Fibroblast of skin of right quadriceps (primary cell): ENCODE measurements at places on chromosomes 13 and 19.
A peak's percentile ranks its signal among the peaks of the same experiment; 100 is the strongest.

- DNase-seq: no peak
Observed at GRCh38 chr13:79336966-79337365, 69.1 kb downstream of the RBM26 start.

DNA sequence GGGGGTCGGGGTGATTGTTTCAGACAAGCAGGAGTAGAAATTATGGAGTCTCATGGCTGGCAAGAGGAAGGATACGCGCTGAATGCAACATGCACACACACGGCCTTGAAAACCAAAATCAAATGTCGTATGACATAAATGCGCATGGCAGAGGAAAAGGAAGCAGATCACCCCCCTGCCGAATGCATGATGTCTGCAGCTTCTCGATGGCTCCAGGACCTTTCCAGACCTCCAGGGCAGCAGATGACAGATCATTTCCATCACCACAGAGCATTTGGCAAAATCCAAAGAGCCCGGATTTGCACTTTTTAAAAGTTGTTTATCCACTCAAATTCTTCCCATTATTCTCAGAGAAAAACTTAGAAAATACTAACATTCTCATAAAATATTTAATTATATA lies 211.7 kb downstream of the NHLRC3 start:
- DNase-seq: no peak

DNA sequence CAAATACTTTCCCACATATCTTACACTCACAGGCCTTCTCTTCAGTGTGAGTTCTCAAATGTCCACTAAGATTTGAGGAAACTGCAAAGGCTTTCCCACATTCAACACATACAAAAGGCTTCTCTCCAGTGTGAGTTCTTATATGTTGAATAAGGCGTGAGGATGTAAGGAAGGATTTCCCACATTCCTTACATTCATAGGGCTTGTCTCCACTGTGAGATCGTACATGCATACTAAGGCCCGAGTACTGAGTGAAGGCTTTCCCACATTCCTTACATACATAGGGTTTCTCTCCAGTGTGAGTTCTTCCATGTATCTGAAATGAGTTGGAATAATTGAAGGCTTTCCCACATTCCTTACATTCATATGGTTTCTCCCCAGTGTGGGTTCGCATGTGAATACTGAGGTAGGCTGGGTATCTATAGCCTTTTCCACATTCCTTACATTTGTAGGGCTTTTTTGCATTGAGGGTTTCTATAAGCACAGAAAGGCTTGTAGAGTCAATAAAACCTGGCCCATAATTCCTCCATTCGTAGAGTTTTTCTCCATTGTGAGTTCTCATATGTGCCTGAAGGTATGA lies 9.6 kb downstream of the ZNF426 start:
- peak; percentile 8 for DNase-seq

DNA sequence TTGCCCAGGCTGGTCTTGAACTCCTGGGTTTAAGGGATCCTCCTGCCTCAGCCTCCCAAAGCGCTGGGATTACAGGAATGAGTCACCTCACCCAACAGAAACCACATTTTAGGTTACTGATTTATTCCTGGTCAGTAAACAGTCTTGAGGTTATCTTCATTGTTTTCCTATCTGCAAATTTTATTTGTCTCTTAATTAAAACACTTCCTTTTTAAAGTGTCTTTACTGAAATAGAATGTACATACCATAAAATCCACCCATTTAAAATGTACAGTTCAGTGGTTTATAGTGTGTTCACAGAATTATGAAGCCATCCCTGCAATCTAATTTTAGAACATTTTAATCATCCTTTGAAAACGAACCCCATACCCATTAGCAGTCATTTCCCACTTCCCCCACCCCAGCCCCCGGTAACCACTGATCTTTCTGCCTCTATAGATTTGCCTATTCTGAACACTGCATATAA lies 63.0 kb downstream of the MAP4K1 start:
- no peak for DNase-seq

- no peak for DNase-seq
Observed at GRCh38 chr13:50226515-50227155, 211.4 kb downstream of the KCNRG start.

GRCh38 chr13:33172911-33173310 lies 112.6 kb downstream of the STARD13 start:
- no peak for DNase-seq

DNA sequence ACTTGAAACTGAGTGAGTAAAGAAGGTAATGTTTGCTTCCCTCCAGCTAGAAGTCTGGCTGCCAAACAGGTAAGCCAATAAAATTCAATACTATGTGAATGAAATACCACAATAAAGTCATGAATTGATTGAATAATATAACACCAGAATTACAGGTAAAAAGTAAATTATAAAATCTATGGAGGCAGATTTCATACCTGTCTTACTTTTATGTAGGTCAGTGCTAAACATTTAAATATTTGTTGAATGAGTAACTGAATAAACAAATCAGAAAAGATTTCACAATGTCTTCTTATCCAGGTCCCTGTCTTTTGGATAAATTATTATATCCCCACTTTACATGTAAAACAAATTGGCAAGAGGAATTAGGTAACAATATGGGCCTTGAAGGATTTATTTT lies 62.7 kb downstream of the MICU2 start:
- DNase-seq: no peak

GRCh38 chr13:75612354-75612753 lies 23.8 kb upstream of the LMO7 start:
- peak; percentile 37 for DNase-seq

DNA sequence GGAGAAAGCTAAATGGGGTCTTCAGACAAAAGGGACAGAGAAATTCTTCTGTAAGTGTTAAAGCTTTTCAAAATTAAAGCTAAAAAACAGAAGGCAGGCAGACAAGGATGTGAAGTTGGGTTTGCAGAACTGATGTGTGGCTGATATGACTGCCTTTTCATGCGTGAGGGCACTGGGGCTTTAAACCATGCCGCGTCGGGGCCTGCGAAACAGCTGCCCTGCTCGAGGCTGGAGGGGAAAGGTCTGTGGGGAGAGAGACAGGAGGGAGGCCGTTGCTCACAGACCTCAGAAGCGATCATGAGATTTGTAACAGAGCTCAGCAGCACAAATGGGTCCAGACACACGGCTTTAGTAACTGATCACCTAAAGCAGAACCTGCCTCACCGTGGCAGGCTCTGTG lies 23.5 kb downstream of the CAPS start:
- DNase-seq: no peak

DNA sequence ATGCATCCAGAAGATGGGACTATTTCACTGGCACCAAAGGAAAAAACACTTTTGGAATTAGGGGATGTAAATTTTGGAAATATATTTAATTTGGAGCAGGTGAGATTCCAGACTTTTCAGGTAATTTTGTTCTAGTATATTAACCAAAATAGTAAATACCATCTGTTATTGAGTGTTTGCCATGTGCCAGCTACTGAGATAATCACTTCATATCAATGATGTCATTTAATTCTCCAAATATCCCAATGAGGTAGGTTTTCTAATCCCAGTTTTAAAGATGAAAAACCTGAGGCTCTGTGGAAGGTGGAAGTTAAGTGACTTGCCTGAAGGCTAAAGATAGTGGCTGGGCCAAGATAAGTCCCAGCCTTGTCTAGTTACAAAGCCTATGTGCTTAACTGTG lies 95.2 kb downstream of the TDRD3 start:
- no peak for DNase-seq

DNA sequence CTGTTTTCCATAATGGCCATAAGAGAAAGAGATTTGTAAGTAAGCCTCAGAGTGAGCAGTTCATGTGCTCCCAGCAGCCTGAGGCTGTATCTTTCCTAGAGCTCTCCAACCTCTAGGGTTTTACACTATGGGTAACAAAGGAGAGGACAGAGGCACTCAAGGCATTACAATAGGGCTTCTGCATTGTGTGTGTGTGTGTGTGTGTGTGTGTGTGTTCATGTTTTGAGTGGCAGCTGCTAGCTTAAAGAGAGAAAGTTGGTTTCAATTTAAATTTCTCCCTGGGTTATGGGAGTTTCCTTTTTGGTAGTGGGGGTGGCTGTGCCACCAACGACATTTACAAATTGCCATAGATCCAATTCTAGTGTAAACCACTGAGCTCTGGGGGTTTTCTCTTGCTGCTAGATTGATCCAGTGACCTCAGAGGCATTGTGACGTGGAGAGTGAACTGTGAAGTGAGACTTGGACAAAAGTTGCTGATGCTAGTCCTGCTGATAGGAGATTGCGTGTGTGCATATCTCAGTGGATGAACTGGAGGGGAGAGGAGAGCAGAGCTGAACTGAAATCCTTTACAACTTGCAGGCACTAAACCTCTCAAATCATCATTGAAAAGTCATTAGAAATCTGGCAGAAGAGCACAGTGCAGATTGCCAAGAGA lies 67.2 kb upstream of the OLFM4 start:
- no peak for DNase-seq

- DNase-seq: no peak
Observed at GRCh38 chr13:112896736-112897602, 72.0 kb upstream of the MCF2L start.

GRCh38 chr19:1941146-1942077 lies at the start of gene CSNK1G2:
CSNK1G2 (plus strand) TSS chr19:1941172; CDS start chr19:1969773, 28,601 bp downstream.
- no peak for DNase-seq

DNA sequence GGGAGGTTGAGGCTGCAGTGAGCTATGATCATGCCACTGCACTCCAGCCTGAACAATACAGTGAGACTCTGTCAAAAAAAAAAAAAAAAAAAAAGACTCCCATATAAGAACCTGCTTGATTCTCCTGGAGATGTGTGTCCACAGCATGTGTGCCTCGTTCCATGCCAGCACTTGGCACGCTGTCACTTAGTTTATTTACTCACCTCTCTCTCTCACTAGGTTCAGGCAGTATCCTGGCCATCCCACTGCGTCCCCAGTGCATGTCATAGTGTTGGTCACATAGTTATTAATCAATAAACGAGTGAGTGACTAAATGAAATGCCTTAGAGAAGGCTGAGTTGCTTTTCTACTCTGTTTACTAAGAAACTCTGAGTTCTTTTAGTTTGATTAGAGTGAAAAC lies 79.1 kb upstream of the GPR12 start:
- DNase-seq: no peak

DNA sequence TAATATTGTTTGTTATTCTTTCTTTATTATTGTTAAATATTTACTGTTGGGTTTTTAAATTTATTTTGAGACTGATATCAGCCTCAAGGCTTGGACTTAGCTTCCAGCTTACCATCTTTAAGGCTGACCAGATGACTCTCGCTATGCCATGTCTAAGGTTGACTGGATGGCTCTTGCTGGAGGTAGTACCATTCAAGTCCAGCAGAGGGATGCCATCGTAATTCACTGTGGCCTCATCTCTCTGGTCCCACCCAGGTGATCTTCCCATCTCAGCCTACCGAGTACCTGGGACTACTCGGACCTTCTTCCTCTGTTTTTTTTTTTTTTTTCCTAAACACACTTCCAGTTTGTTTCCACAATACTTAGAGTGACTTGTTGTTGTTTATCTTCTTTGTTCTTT lies 41.7 kb upstream of the ZNF91 start:
- no peak for DNase-seq

DNA sequence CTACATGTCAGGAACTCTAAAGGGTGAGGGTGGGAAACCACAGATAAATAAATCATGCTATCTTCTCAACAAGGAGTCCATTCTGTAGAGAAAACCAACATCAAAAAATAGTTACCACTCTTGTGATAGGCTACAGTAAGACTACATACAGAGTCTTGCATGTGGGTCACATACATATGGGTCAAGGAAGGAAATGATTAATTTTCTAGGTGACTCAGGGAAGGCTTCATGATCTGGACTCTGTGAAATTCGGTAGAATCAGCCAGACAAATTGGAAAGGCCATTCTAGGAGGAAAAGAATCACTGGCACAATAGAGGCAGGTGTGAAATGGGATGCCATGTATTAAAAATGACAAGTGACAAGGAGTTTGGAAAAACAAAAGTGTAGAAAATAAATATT lies 638.9 kb downstream of the LIG4 start:
- no peak for DNase-seq

GRCh38 chr19:1214862-1215731 lies 9.5 kb downstream of the STK11 start:
- DNase-seq: no peak

GRCh38 chr19:45364696-45365095 lies 5.7 kb downstream of the ERCC2 start:
- no peak for DNase-seq

- no peak for DNase-seq
Observed at GRCh38 chr13:28564030-28564429, 69.1 kb upstream of the FLT1 start.

- no peak for DNase-seq
Observed at GRCh38 chr13:99357941-99358340, 50.7 kb upstream of the GPR183 start.

DNA sequence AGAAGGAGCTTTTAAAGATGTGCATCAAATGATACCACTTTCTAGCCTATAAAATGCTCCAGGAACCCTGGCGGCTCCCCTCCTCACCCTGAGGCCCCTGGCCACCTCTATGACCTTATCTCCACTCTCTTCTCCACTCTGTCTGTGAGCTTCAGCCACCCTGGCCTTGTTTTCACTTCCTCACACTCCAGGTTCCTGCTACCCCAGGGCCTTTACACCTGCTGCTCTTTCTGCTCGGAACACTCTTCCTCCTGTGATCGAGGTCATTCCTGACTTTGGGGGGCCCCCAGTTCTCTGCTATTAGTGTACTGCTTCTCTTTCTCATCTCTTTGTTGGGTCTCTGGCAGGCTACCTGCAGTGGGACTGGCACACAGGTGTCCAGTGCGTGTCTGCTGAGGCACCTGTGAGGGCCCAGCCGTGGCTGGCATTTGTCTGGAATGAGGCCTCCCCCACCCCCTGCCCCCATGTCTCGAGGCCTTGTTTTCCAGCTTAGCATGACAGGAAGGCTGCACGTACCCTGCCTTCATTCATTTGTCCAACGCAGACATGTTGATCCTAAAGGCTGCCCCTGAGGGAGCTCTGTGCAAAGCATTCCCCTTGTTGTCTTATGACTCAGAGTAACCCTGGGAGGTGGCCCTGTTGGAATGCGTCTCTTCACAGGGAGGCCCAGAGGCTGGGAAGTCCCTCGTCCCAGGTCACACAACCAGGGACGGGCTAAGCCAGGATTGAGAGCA lies 2.3 kb downstream of the DDA1 start:
- DNase-seq: peak; percentile 57

DNA sequence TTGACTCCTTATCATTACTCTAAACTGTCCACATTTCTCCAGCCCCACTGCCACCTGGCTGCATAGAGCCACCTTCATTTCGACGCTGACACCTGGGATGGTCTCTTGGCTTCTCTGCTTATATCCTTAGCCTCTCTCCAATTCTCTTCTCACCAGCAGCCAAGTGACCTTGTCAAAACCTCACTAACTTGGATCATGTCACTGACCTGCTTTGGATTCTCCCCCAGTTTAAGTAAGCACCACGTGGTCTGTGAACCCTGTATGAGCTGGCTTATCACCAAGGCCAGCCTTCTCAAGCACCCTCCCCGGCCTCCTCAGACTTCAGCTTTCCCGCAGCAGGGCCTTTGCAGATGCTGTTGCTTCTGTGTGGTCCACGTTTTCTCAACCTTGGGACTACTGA lies 12.3 kb upstream of the GGACT start:
- DNase-seq: no peak
